CD8-positive, alpha-beta T cell (primary cell): ENCODE measurements at places on chromosomes 2 and 18.

- no peak for DNase-seq
Measured at GRCh38 chr18:6487968-6488367, 73.3 kb upstream of the L3MBTL4 start.

DNA sequence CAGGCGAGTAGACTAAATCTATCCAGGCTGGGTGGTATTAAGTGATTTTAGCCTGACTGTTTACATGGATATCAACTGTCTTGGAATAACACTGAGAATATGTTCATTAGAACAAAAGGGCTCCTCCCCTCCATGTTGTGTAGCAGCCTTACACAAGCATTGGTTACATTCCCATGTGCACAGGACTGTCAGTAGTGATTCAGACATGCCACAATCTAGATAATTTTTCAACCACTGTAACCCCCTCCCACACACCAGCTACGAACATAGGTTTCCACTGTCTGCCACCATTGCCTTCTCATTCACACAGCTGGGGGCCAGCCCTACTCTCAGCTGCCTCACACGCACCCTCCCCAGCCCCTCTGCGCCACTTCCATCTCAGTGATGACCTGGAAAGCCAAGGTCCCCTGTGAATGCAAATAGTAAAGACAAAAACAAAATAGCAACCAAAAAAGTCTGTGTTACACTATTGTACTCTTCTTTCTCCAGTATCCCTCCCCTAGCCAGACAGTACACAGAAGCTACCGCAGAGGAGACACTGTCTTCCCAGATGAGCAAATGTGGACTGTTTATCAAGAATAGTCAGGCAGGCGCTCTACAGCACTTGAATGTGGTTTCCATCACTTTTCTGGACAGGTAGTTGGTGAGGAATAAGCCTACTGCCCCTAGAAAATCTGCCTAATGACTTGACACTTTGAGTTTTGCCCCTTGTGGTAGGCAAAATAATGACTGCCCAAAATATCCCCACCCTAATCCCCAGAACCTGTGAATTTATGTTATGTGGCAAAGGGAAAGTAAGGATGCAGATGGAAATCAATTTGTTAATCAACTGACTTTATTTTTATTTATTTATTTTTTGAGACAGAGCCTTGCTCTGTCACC, 27.9 kb upstream of the TYMS start:
- DNase-seq, result no peak

DNA sequence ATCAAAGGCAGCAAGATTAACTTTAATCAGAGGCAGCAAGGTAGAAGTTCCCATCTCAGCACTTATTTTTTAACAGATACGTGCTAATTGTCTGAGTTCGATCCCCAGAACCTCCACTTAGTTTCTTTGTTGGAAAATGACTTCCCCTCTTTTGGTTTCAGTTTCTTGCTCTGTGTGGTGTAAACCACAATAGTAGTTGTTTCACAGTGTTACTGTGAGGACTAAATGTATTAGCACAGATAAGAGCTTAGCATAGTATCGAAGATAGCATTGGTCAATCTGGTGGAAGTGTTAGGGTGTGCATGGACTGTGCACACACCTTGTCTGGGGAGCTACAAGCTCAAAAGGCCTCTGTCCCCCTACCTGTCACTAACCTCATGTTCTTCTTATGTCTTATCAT, 988.3 kb upstream of the GYPC start:
- DNase-seq, result no peak

DNA sequence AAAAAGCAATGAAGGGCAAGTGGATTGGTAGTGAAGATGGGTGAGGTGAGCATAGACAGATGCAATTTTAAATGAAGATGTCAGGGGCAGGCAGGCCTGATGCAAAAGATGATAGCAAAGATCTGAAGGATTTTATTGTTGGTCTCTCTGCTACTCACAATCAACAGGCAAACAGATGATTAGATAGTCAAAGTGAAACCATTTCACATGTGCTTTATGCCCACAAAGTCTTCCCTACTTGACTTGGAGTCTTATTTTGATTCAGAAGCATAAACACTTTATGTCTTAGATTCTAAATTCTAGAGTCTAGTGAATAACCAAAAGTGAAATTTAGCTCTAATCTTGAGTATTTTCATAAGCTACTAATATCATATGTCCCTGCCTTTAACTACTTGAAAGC, 153.8 kb upstream of the HNRNPA3 start:
- DNase-seq, result no peak
